Pulmonary artery endothelial cell (primary cell): ENCODE measurements at places on chromosomes 7 and 10.

- DNase-seq: no peak
These were observed 57.4 kb downstream of the SPOCK2 start for GRCh38 chr10:72030762-72031543.

- peak; percentile 19 for DNase-seq
These were observed 7.1 kb upstream of the AMZ1 start for GRCh38 chr7:2680792-2681490.

DNA sequence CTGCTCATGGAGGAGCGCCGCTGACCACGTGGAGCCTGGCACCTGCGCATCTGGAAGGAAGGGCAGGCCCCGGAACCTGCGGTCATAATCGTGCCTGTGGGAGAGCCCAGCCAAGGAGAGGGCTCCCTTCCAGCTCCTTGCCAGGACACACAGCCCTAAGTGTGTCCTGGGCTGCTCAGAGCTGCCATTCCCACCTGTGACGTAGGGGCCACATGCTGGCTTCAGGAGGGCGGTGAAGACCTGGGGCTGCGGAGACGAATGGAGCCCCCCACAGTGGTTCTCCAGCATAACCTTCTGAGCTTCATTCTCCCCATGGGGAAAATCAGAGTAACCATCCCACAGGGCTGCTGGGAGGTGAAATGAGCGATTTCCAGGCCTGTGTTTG lies 127.6 kb upstream of the CHST15 start:
- DNase-seq: no peak

- no peak for DNase-seq
These were observed 368.4 kb downstream of the ARL4A start for GRCh38 chr7:13055732-13056368.

- no peak for DNase-seq
These were observed 60.7 kb downstream of the MINDY4 start for GRCh38 chr7:30831936-30832335.

- DNase-seq: no peak
These were observed 37.1 kb upstream of the ZRANB1 start for GRCh38 chr10:124904796-124905195.

GRCh38 chr10:53490553-53490952 lies 718.0 kb upstream of the MBL2 start:
- DNase-seq: no peak

GRCh38 chr10:77325233-77325537 lies 312.4 kb downstream of the KCNMA1 start:
- DNase-seq: no peak

DNA sequence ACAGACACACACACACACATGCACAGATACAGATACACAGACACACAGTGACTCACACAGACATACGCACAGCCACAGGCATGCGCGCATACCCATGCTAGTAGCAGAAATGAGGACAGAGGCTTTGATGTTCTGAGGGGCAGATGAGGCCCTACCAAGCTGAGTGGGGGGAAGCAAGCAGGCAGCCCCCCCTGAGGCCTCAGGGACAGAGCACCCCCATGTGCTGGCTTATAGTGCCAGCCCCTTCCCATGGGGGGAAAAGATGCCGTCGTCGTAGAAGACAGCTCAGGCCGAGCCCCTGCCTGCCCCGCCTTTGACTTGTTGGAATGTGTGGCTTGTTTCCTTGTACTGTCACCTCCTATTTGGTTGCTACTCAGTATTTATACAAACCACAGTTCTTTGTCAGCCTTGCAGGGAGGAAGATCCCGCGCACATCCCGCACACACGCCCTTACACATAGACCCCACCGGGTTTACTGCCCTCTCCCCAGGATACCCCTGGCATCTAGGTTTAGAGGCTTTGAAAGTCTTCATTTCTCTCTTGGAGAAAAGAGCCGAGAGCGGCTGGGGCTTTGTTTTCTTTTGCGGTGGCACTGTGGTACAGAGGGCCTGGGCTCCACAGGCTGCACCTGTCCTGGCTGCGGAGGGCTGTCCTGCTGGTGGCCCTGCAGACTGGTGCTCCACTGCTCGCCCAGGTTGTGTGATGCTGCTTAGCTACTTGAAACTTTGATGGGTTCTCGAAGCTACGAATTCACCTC lies 112.5 kb downstream of the DOCK1 start:
- DNase-seq: no peak

DNA sequence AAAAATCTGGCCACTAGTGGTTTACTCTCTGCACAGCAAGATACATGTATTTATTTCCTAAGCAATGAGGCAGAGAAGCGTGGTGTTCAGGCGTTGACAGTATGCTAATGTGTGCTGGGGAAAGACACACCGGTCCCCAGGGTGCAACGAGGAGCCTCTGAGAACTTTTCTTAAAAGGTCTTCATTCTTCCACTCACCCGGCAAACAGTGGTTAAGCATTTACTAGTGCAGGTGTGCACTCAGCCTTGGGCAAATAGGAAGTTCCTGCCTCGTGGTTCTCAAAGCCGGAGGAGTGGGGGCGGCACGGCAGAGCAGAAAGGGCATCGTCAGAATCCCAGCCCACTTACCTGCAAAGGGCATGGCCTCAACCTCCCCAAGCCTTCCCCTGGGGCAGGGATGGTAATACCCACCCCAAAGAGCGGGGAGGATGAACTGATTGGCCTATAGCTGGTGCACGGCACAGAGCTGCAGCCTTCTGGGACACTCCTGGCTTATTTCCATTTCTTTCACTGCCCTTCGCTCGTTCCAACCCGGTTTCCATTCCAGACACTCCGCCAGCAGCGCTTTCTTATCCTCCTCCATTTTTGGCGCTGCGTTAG lies 184.3 kb upstream of the CTBP2 start:
- DNase-seq: no peak

GRCh38 chr10:77319557-77319956 lies 318.1 kb downstream of the KCNMA1 start:
- no peak for DNase-seq

DNA sequence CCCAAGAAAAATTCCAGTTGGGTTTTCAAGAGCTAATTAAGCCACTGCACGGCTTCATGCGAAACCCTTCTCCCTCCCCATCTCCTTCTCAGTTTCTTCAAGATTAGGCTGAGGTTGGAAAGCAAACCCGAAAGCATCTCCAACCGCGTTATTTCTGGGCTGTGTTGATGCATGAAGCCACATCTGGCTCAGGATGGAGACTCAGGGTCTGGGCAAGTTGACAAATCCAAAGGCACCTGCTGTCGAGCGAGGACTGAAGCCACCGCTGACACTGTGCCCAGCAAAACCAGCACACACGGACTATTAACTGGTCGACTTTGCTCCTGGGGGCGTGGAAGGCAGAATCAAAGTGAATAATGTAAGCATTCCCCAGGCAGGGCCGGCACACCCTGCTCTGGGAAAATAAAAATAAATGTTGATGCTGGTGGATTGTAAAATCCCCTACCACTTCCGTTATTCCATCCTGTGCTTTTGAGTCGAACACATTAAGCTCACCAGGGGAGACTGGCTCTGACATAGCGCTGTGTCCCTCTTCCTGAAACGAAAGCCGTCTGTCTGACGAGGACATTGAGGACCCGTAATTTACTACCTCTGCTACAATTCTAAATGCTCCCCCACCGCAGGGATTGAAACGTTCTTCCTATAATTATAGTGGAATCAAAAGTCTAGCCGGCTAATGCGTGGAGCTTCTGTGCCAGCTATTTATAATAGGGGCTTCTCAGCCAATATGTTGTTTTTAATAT lies 269.8 kb downstream of the ADARB2 start:
- no peak for DNase-seq

DNA sequence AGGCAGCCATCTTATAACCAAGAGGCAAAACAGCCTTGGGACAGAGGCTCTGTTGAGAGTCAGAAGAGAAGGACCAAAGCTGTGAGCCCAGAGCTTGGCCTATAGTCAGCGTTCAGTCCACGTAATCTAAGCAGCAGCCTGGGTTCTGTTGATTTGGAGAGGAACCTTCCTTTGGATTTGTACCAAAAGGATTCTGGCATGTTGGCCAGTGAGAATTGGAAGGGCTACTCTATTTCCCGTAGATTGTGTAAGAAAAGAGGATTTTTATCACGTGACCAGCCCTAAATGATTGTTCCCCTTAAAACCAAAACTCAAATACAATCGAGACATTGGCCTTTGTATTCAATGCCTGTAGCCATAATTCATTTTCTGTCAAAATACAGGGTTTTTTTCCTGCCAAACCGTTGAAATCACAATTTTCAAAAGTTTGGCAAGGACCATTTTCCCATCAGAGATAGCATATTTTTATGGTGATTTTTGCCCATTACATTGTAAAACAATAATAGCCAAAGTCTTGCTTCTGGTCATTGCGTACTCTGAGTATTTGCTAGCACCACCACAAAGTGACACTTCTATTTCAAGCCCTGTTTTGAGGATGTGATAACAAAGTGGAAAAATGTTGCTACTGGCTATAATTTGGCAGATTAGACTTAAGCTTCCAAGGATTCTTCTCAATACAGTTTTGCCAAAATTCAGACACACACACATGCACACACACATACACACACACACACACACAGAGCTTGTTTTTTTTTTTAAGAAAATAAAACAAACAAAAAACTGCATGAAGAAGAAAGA lies 23.1 kb upstream of the BMPER start:
- DNase-seq: no peak

GRCh38 chr10:60473557-60473956 lies 83.9 kb upstream of the ANK3 start:
- DNase-seq: no peak

DNA sequence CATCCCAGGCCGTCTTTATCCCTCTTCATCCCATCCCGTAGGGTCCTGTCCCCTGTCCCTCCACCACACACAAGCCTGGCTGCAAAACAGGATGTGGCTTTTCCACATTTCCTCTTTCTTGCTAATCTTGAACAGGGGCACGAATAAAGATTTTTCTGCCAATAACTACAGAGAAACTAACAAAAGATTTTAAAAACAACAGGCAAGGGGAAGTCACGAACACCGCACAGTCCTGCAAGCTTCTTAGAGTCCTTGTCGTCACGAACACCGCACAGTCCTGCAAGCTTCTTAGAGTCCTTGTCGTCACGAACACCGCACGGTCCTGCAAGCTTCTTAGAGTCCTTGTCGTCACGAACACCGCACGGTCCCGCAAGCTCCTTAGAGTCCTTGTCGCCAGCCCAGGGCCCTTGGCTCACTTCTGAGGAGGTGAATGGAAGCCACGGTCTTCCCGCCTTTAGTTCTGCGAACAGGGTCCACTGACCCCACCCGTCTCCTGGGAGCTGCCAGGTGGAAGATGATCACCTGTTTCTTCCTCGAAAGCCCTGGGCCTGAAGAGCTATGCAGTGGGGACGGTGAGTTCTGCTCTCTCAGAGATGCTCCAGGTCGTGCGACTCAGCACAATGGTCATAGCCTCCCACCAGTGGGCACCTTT lies 10.3 kb upstream of the INSIG1 start:
- no peak for DNase-seq

GRCh38 chr7:114663502-114663901 lies 248.9 kb downstream of the FOXP2 start:
- no peak for DNase-seq

GRCh38 chr7:9231630-9232121 lies 798.3 kb downstream of the NXPH1 start:
- DNase-seq: no peak

- DNase-seq: no peak
These were observed 59.2 kb upstream of the JAZF1 start for GRCh38 chr7:28239823-28240204.

GRCh38 chr10:109988212-109988596 lies 19.6 kb upstream of the ADD3 start:
- DNase-seq: no peak

GRCh38 chr7:52283335-52283734 lies 752.1 kb upstream of the POM121L12 start:
- DNase-seq: no peak

GRCh38 chr10:111015181-111015580 lies 61.6 kb upstream of the ADRA2A start:
- DNase-seq: no peak

- DNase-seq: peak; percentile 22
These were observed 53.1 kb downstream of the TEX36 start for GRCh38 chr10:125629758-125630376.

DNA sequence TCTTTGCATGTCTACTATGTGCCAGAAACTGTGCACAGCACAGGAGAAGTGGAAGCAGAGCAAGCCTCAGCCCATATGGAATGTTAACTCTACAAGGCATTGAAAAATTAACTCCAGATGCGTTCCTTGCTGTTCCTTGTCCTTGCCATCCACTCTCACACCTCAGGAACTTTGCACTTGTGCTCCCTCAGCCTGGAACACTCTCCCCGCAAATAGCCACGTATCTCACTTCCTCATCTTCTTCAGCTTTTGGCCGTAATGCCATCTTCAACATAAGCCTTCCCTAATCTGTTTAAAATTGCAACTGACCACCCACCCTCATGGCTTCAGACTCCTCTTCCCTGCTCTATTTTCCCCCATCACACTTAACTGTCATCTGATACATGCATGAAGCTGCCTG lies 83.2 kb upstream of the CAPZA2 start:
- no peak for DNase-seq
